Activated T-cell treated with anti-CD3 and anti-CD28 coated beads, Interleukin-2, amount 50 U/mL, for 4 hours (primary cell): ENCODE measurements at places on chromosomes 2 and 18.

DNA sequence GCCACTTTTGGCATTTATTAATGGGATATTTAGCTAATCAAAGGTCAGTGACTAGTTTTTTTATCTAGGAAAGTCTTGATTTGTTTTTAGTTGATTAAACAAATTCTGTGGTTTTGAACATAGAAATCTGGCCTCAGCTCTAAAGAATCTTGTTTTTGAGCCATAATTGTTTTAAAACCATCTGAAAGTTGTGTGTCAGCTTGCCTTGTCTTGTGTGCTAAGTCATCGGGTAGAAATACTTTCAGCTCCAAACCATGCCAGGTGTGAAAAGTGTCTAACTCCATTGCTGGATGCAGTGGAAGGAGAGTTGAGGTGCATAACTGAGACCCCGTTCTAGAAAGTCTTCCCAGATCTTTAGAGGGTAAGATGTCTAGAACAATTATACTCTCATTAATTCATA lies 22.7 kb downstream of the FARP2 start:
- DNase-seq = no peak

DNA sequence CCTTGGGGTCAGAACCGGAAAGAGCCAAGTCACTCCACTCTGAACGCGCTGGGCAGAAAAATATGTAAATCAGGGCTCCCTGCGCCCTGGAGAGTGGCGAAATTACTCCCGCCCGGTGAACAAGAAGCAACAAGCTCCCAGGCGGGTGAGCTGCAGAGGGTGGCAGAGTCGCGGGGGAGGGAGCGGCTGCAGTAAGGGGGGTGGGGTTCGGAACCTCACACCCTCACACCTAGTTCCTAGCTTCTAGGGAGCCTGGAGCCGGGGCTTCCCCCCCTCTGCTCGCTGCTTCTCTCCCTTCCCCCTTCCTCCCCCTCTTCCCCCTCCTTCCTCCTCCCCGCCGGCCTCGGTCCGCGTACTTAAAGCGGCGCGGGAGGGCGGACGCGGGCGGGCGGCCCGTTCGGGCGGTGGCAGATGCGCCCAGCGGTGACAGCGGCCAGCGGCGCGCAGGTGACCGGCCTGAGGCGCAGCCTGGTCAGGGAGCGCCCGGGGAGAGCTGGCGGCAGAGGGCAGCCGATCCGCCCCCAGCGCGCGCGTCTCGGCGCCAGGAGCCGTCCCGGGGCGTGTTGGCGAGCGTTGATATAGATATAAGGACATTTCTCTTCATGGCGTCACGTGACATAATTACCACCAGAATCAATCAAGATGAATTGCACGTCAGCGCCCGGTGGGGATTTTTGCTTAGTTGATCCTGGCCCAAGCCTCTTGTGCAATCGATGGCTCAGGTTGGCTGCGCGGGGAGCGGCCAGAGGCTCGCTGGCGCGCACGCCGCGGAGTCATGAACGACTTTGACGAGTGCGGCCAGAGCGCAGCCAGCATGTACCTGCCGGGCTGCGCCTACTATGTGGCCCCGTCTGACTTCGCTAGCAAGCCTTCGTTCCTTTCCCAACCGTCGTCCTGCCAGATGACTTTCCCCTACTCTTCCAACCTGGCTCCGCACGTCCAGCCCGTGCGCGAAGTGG lies at the start of gene HOXD11:
TSS of gene HOXD11 (plus strand) at position 700 of the 959 bp plus-strand sequence. CDS start at position 776, 76 bp downstream.
- no peak for DNase-seq

- no peak for DNase-seq
Observed at GRCh38 chr2:63594660-63595059, 5.9 kb downstream of the MDH1 start.

DNA sequence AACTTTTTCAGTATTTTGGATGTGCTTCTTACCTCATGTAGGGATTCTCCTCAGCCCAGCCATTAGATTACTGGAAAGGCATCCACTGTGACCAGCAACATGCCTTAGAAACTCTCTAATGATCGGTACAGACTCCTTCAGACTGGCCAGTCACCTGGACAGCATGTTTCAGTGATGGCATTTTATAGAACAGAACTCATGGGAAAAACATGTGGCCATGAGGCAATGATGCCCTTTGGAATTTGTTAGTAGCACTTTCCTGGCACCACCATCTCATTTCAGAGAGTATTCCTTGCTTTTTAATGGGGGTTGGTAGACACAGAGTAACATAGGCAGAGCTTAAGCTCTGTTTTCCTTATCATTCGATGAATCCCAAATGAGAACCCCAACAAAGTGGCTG lies 72.1 kb upstream of the FAM98A start:
- DNase-seq = no peak

GRCh38 chr2:240440704-240441320 lies 5.3 kb downstream of the GPC1 start:
- no peak for DNase-seq

- DNase-seq = no peak
Observed at GRCh38 chr18:4821801-4822200, 366.7 kb upstream of the DLGAP1 start.

- no peak for DNase-seq
Observed at GRCh38 chr2:4792126-4792525, 900.1 kb upstream of the SOX11 start.

DNA sequence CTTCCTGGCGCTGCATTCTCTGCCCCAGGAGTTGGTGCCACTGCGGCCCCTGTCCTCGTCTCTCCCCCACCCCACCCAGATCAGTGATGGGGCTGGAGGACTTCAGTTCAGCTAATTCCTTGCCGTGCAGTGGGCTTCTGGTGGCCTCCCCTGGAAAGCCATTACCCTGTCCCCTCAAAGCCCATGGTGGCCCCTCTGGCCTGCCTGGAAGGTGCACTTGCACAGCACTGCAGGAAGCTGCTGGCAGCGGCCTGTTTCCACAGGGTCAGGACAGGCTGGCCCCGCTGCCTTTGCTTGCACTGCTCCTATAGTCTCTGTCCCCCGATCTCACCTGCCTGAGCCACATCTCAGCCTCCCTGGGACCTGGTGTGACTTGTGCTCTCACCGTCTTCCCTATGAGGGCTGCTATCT lies 105.1 kb downstream of the USP40 start:
- no peak for DNase-seq

DNA sequence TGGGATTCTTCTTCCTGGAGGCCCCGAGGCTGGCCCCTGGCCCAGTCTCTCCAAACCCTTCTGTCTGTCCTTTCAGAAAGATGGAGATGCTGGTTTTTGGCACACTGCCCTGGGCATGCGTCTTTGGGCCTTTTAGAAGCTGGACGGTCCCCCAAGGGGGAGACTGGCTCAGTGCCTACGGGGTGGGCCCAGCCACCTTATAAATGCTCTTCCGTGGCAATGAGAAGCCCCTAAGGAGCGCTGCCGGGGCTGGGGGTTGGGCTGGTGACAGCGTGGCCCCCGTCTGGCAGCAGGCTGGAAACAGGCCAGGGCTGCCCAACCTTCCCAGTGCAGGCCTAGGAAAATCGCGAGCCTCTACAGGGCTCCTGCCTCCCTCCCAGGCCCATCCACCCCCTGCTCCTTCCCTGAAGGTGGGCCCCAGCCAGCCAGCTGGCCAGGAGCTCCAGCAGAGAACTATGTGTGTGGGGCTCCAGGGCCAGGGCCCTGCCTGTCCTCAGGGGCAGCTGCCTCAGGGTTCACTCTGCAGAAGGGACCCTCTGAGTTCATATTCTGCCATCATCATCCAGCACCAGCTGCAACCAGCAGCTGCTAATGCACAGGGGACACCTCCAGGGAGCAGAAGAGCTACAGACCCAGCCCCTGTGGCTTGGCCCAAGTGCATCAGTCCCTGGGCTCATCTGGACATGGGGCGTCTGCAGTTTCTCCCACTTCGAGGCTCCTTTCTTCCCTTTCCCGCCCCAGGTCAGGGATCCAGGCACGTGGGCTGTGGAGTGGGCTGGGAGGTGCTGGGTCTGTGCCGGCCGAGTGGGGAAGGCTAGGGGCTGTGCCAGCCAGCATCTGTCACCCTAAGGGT lies 107.6 kb upstream of the OTOS start:
- DNase-seq = no peak

DNA sequence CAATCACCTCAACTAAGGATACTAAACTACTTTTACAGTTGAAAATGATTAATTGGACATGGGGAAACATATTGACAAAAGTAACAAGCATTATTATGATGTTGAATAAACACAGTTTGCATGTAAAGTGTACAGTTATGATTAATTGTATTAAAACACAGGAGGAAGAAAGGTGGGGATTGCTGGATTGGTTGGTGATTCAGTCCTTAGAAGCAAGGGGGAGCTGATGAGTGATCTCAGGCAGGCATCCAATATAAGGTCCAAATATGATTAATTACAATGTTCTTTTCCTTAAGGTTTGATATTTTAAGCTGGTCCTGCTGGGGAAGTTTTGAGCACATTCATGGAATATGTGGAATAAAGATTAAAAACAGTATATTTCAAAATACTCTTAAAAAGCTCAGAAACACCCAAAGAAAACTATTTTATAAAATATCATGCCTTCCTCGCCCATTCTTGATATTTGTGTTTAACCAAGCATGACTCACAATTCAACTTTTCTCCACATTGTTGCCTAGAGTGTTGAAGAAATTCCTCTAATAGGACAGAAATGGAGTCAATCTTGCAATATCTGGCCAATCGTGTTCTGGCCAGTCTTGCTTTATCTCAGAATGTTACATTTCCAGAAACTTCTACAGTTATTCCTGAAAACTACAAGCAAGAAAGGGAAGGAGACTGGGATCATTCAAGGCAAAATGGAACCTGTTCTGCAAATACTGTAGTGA lies 268.2 kb downstream of the RPIA start:
- DNase-seq = no peak

DNA sequence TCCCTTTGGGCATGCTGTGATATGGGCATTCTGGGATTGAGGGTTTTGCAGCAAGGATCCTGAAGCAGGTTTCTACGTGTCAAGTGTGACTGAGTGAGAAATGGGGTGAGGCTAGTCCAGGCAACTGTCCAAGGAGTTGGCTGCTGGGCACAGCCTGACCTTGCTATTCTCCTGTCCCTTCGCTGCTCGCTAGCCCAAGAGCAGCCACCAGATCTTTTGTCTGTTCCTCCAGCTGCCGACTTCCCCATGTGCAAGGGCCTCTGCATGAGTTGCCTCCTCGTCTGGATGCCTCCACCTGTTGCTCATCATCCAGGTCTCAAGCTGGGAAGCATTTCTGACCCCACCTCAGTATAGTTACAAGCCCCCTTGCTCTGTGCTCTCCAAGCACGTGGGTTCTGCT lies 71.1 kb downstream of the DYSF start:
- DNase-seq = no peak

DNA sequence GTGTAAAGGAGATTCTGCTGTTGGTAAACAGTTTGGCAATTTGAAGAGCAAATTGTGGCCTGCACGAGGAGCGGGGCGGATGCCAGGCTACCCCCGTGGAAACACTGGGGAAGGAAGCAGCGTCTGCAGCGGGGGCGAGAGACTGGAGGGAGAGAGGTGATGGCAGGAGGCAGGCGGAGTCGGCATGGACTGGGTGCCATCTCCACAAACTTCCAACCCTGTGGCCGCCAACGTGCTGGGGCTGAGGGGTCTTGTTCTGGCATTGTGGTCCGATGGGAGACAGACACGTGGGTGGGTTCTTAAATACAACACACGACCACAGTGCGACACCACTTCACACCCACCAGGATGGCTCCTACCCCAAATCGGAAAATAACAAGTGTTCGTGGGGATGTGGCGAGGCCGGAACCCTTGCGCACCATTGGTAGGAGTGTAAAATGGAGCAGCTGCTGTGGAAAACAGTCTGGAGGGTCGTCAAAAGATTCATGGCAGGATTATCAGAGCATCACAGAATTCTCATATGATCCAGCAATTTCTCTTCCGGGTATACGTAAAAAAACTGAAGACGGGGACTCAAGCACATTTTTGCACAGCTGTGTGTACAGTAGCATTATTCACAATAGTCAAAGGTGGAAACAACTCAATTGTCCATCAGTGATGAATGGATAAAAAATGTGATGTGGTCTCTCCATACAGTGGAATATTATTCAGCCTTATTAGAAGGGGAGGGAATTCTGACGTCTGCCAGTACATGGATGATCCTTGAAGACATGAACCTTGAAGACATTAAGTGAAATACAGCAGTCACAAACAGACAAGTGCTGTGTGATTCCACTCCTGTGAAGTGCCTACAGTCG lies 82.4 kb upstream of the HPCAL1 start:
- DNase-seq = no peak

DNA sequence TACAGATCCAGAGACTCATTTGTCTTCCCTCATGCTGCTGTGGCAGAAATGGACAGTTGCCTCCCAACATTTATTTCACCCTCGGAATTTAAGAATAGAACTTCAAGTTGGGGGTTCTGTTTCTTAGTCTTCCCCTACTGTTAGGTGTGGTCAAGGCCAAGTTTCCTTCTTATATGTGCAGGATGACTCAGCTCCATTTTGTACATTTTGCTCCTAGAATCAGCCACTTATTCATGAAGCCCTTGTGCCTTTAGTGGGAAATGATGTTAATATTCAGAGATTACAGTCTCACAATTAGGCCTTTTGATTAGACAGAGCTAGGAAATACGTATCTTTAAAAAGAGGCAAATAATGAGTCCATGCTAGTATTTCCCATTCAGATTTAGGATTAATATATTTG lies 46.2 kb upstream of the ELOA2 start:
- no peak for DNase-seq

GRCh38 chr18:2411381-2411960 lies 159.8 kb downstream of the METTL4 start:
- no peak for DNase-seq

- DNase-seq = no peak
Observed at GRCh38 chr2:127608061-127609030, 37.6 kb upstream of the GPR17 start.

GRCh38 chr2:28470759-28471158 lies 25.1 kb upstream of the PLB1 start:
- DNase-seq = no peak

GRCh38 chr2:30139131-30139870 lies 7.5 kb upstream of the YPEL5 start:
- peak; percentile 10 for DNase-seq

DNA sequence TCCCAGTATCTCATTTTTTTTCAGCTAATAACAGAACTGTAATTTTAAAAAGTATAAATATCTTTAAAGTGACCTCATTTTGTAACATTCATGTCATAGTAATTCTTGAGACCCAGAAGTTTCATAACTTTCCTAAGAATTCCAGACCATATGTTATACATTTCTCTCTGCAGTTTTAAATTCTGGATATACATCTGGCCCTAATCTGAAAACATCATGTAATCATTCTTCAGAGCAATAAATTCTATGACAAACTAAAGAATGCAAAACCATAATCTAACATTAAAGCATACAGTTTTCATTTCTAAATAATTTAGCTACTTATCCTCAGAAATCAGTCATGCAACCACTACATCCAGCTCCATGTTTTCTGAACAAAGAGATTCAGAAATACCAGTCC lies 198.3 kb upstream of the SLC35G4 start:
- no peak for DNase-seq

DNA sequence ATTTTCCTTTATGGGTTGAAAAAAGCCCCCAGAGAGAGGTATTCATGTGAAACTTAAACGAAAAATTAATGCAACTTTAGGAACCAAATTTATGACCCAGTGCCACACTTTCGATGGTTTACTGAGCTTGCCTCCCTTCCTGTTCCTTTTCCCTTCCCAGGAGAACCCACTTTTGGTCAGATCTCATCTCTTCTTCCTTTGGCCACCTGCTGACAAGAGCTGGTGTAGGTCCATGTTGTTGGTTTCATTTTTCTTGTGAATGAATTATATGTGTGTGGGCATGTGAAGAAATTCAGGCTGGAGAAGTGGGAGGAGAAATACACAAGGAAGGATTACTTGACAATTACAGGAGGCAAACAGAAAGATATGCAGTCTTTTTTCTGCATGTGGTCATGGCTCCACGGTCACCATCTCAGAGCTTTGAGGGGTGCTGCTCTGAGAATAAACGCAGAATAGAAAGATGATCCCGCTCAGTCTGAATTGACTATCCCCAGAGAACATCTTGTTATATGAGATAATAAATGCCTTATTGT lies 111.3 kb upstream of the TCF4 start:
- DNase-seq = no peak
